Fibroblast of pulmonary artery (primary cell): ENCODE measurements at places on chromosomes 3 and 15.
A peak's percentile ranks its signal among the peaks of the same experiment; 100 is the strongest.

GRCh38 chr3:108862865-108863798 lies 40.5 kb downstream of the TRAT1 start:
- peak; percentile 53 for DNase-seq

DNA sequence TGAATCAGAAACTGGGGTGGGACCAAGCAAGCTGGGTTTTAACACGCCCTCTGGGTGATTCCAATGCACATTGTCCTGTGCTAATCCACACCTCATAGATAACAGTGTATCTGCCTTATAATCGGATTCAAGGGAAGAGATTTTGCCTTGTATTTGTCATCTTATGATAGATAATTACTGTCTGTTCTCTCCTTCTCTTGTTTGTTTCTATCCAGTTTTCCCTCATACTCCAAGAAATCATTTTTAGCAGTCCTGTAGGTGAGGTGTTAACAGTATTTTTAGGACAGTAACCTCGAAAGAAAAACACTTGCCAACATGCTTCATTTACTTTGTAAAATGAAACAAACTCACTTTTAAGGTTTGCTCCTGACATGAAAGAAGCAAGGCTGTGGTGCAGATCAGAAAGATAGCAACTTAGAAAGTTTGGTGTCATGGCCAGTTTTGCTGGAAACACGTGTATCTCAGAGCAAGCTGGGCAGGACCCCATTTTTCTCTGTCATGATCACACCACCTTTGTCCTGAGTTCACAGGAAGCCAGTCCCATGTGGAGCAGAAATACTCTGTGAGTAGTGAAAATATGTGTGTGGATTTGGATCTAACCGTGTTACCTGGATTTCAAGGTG lies 72.6 kb downstream of the TRAK1 start:
- DNase-seq: no peak

DNA sequence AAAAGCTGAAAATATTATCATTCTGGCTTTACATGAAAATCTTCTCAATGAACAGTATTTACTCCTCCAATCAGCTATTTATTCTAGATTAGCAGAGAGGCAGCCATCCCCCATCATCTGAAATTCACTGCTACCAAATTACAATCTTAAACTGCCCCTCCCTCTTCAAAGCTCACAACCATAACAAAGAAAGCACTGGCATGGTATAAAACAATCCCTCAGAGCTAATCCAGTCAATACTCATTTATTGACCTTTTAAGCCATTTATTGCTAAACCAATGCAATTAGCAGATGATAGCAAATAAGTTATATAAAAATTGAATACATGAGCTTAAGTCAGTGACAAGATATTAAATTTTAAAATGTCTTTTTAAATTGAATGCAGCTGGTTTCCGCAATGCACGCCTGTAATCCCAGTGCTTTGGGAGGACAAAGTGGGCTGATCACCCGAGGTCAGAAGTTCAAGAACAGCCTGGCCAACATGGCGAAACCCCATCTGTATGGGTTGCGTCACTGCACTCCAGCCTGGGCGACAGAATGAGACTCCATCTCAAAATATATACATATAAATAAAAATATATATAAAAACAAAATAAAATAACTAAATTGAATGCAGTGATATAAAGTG lies 12.1 kb downstream of the SLC4A7 start:
- DNase-seq: no peak

- no peak for DNase-seq
These were observed 192.7 kb downstream of the DIPK2A start for GRCh38 chr3:144164352-144164751.

GRCh38 chr15:40763801-40764628 lies at the start of gene GCHFR:
TSS of gene GCHFR (plus strand) at chr15:40764068. CDS start at chr15:40764181, 113 bp downstream.
- DNase-seq: peak; percentile 59

DNA sequence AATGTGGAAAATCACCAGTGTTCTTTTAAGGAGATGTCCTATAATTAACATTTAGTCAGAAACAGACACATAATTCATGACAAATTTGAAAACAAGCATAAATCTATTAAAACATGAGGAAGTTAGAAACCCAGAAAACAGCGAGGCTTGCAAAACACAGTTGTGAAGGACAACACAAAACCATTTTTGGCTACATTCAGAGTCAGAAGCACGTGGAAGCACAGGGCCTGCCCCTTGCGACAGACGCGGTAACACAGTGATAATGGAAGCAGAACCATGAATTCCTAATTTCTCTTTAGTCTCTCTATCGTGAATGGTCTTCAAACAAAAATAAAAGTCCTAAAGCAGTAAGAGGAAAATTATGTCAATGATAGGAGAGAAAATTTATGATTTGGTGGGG lies 12.2 kb downstream of the NCEH1 start:
- DNase-seq: no peak

GRCh38 chr3:99500485-99500884 lies 137.9 kb upstream of the COL8A1 start:
- DNase-seq: no peak

GRCh38 chr3:118479376-118479775 lies 555.3 kb downstream of the IGSF11 start:
- no peak for DNase-seq

- DNase-seq: peak; percentile 95
These were observed 120.5 kb downstream of the XXYLT1 start for GRCh38 chr3:195150181-195151118.

DNA sequence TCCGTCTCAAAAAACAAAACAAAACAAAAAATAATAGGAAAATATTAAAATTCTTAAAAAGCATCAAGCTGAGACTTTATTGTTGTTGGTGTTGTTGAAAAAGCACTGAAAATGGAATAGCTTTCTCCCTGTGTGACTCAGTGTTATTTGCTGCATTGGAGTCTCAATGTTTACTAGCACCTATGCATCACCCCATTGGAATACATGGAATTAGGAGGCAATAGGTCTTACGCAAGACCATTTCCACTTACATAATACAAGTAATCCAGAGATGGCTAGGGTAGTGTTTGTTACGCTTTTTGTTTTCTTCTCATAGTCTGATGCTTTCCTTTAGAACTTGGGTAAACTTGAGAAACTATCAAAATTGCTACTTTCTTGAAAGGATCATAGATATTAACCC lies 15.2 kb downstream of the GXYLT2 start:
- DNase-seq: peak; percentile 74

DNA sequence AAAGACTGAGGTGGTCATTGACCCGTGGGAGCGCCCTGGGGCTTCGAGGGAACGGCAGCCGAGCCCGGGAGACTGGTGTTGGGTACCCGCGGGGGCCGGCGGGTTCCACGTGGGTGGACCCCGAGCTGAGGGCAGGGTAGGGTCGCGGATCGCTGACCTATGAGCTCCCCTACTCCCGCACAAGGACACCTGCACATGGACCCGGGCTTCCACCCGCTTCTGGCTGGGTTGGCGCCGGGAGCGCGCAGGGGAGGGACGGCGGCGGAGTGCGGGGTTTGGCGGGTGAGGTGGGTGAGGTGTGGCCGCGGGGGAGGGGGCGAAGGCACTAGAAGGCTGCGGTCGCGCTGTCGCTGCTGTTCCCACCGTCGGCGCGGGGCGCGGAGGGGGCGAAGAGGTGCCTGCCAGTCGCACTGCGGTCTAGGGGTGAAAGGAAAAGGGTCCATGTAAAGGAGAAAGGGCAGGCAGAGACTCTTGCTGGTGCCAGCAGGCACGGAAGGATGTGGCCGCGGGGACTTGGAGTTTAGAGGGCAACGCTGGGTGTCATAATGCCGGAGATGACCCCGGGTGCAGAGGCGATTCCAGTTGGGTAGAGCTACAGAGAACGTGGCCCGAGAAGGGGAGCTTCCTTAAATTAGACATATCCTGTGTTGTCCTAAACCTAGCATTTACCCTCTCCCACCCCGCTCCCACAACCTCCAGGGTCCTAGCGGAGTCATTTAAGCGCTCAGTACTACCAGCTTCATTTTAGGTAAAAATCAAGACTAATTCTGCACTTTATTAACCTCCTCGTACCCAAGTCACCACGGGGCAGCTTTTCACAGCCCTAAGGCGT lies 245.9 kb upstream of the TOPAZ1 start:
- no peak for DNase-seq

DNA sequence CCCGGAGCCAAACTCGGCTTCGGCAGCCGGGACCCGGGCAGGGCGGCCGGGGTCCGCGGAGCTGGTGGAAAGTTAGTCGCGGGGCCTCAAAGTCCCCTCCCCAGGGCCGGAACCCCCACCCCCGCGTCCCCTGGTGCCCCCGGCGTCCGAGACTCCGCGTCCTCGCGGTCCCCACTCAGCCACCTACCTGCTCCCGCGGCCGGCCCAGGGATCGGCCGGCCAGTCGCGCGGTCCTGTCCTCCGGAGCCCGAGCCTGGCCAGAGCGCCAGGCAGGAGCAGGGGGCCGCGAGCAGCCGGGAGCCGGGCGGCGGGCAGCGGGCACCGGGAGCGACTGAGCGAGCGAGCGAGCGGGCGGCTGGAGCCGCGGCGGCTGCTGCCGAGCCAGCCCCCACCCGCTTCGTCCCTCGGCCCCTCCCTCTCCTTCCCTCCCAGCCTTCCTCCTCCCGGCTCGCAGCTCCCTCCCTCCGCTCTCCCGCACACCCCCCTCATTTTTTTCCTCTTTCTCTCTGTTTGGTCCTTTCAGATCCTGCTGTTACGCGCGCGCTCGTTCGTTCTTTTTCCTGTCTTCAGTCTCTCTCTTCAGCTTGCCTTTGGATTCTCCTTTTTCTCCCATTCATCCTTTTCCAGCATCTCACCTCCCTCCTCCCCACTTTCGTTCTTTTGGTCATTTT lies at the start of gene MEGF11:
Gene MEGF11 (minus strand): TSS at position 333 of the 671 bp plus-strand sequence. CDS start 125,347 bp downstream, outside the sequence.
- peak; percentile 41 for DNase-seq

DNA sequence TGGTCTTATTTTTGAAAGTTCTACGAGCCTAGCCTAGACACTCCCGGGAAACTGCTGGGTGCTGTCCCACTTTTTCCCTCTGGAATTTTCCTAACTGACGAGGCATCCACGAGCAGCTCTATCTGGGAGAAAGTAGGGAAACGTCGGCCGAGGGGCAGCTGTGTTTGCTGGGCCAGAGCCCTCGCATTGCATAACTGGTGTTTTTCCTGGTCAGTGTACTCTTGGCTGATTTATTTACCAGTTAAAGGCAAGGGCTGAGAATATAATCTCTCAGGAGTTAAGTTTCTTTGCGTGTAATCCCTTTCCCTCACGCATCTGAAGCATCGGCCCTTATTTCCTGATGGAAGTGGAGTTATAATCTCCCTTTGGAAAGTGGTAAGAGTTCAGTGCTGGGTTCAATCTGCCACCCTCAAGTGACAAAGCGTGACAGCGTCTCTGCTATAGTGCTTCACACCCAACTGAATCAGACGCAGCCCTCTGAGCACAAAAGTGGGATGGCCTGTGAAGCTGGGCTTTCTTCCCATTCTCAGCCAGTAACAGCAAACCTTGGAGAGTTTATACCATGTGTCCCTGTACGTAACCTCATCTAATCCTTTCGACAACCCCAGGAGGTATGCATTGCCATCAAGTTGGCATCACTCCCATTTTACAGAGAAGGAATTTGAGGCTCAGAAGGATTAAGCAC lies 311.5 kb downstream of the RORA start:
- DNase-seq: peak; percentile 58

DNA sequence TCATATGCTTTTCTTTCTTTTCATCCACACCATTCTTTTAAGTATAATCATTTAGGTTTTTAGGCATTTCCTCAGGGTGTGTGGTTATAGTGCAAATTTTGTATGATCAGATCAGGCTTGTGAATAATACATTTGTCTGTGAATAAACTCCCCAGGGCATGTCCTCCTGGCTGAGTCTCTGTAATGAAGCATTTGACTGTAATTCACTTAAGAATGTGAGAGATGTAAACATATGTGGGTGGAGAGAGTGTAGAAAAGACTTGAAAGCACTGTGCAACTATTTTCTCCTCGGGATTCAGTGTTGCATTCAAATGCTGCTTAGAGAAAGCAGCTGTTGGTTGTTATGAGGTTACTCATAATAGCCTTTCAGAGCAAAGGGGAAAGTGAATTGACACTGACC lies 996.5 kb downstream of the TUSC7 start:
- DNase-seq: peak; percentile 31

DNA sequence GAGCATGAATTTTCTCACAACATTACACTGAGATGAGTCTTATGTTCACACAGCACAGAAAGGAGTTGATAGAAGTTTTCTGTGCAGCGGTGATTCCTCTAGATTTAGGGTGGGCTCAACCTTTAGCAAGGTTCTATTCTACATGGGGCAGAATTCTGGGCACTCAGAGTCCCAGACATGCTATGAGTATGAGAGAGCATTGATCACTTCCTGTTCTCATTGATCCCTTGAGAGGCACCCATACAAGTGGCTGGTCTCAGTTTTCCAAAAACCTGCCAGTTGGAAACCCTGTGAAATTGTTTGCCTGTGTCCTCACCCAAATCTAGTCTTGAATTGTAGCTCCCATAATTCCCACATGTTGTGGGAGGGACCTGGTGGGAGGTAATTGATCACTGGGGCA lies 112.5 kb upstream of the NR2F2 start:
- no peak for DNase-seq

DNA sequence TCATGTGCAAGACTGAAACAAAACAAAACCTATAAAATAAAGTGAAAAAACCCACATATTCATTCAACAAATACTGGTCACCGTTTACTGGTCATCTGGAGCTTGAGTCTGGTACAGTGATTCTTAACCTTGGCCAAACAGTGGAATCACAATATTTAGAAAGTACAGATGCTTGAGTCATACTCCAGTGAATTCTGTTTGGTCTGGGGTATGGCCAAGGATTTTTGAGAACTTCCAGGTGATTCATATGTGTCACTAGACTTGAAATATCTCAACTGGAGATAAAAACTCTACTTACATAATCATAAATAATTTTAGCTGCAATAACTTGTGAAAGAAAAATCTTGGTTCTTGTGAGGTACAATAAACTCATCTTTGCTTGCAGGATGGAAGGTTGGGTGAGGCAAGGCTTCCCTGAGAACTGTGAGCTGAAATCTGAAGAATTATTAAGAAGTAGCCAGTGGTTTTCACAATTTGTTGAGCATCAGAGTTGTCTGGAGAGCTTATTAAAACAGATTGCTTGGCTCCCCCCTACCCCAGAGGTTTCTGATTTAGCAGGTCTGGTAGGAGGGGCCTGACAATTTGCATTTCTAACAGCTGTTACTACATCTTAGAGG lies 9.6 kb downstream of the NEK11 start:
- DNase-seq: peak; percentile 77

- no peak for DNase-seq
These were observed 13.9 kb downstream of the ARHGEF3 start for GRCh38 chr3:56787784-56788256.

DNA sequence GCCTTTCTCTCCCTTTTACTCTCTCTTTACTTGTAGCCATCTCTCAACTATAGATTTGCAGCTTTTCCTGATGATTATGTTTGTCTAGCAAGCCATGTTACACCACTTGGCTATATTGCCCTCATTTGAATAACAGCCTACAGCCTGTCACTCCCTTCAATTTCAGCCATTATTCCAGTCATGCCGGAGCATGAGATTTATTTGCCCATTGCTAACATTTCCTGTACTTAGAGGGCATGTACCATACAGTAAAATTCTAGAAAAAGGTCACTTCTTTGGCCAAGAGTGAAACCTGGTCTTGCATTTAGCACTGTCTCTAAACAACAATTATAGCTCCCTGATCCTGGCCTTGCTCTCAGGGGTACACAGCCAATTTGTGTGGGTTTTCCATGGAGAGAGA lies 221.7 kb upstream of the TMC3 start:
- no peak for DNase-seq

GRCh38 chr15:32873284-32874114 lies 155.7 kb downstream of the GREM1 start:
- no peak for DNase-seq

GRCh38 chr3:134707908-134708597 lies 57.2 kb upstream of the KY start:
- peak; percentile 48 for DNase-seq

GRCh38 chr3:128080323-128081080 lies 28.3 kb downstream of the SEC61A1 start:
- peak; percentile 70 for DNase-seq
